ENCODE measurements at places on chromosomes 2 and 18.

GRCh38 chr2:99801327-99801901 lies 311.6 kb upstream of the REV1 start:
- no peak for DNase-seq

- DNase-seq = no peak
Measured at GRCh38 chr2:27591745-27592144, 8.9 kb downstream of the ZNF512 start.

DNA sequence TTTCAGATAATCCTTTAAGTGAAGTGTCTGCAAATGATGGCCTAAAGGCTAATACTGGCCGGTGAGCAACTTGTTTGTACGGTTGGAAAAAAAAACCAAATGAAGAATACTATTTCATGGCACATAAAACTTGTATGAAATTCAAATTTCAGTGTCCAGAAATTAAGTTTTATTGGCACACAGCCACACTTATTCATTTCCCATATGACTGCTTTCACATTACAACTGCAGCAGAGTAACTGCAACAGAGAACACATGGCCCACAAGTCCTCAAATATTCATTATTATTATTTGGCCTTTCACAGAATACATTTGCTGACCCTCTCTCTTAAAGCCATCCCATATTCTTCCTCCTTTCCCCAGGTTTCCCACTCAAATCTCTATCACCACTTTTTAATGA lies 1268.6 kb downstream of the LRP1B start:
- no peak for DNase-seq

DNA sequence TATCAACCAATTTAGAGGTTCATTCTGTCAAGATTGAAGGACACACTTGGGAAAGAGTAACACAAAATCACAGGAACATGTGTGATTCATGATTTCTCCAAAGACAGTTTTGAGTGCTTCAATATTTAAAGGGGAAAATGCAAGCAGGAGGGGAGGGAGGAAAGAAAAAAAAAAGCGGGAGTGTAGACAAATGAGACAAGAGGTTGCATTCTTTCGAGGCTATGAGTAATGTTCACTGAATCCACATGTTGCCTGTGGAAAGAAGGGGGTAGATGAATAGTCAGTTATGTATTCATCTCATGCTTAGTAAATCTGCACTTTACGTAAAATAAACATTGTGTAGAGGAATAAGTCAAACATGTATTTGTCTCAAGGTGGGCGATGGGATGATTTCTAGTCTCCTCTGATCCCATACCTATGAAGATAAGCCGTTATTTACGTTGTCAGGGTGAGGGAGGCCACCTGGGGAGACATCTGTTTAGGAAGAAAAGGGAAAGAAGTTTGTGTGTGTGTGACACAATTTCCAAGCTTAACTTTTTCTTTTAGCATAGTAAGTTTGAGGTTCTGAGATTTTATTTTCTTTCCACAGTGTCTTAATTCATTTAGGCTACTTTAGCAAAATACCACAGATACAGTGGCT lies 211.0 kb upstream of the ZC3H15 start:
- DNase-seq = peak; percentile 72

DNA sequence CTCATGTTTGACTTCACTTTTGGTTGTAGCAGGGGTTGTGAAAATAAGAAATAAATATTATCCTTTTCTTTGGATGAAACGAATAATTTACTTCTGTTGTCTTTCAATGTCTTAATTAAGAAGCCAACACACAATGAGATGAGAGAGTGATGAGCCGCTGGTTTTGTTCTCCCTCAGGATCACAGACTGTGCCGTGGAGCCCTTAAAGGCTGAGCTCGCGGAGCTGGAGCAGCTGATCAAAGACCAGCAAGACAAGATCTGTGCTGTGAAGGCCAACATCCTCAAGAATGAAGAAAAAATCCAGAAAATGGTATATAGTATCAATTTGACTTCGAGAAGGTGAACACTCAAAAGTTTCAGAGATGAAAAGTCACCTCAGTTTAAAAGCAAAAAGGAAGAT lies 28.1 kb upstream of the ASB1 start:
- DNase-seq = no peak

DNA sequence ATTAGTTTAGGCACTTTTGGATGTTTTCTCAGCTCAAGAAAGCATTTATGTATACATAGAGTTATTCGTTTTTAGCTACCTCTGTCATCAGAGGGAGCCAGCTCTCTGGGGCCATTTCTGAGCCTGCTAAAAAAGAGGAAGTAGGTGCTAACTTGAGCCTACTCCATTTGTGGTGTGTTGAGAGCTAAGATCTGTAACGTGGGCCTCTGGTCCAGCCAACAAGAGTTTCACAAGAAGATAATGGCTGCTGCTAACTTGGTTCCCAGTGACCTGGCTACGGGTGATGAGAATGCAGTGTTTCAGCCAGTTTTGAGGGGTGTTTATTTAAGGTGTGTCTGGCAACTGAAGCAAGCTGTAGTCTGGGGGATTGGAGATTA lies 182.5 kb downstream of the PRKCE start:
- no peak for DNase-seq

DNA sequence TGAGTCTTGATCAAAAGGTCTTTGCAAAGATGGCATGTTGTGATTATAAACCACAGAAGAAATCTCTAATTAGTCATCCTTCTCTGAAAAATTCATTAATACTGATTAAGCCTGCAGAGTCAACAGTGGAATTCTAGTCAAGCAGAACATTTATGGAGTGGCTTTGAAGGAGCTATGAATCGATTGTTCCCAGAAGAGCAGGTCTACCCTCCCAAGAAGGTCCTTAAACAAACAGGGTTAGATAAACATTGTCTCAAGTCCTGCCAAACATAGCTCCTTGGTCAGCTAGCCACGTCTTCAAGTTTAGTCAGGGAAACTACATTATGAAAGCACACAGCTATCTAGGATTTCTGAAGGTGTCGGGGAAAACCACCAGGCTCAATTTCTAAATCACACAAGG lies 88.9 kb downstream of the ITGA4 start:
- DNase-seq = no peak

DNA sequence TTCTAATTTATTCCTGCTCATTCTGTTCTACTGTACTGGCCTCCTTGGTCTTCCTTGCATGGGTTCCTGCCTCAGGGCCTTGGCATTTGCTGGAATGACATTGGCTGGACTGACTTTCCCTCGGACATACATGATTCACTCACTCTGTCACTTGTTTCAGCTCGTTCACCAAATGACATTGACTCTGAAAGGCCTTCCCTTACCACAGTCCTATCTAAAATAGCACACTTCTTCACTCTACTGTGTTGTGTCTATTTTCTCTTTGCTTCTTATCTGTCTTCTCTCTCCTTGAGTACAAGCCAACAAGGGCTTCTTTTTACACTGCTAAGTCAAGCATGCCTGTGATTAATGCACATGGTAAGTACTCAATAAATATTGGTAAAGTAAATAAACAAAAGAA lies 65.6 kb downstream of the SCG2 start:
- no peak for DNase-seq

DNA sequence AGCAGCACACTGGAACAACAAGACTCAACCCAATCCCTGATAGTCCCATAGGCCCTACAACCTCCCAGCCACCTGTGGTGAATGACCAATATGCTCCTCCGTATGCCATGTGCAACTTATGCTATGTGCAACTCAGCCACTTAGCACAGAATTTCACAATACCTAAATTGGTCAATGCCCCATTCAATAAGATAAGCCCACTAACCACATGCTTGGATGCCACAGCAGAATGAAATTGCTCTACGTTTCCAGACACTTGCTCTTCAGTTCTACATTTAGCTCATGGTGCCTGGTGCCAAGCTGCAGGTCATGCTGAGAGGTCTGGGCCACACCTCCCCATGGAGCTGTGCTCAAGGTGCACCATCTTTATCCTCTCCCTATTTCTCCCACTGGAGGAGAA lies 159.8 kb downstream of the EN1 start:
- DNase-seq = no peak

DNA sequence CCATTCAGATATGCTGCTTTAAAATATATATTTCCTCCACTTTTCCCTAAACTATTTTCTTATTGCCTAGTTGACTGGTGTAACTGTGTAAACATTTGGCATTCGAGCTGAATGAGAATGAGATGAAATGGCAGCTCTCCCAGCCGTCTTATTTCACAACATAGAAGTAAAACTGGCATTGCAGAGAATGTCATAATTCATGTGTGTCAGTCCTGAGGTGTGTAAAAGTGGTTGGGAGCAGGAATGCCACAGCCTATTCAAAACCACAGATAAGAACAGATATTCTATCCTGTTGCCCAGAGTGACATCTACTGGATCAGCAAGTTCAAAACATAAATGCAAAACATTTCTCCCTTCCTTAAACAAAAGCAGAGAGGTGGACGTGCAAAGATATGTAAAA lies 565.5 kb upstream of the CHAC2 start:
- DNase-seq = peak; percentile 82

DNA sequence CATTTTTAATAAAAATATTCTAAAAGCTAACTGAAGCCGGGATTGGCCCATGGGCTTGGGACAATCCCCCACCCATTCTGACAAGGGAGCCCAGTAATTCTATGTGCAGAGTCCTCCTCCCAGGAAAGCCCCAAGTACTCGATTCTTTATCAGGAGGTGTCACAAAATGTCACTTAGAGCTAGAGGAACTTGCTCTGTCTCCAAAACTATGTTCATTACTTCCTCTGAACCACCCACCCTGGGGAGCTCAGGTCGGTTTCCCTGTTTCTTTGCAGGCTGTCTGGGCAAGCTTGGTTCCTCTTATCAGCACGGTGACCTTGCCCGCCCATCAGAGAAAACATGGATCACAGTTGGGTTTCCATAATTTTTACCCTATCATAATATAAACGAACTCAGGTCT lies 430.6 kb upstream of the ID2 start:
- DNase-seq = no peak

- no peak for DNase-seq
Measured at GRCh38 chr2:96413323-96413722, 77.8 kb downstream of the NCAPH start.

- DNase-seq = peak; percentile 73
Measured at GRCh38 chr2:6580982-6581381, 284.7 kb downstream of the CMPK2 start.

GRCh38 chr2:128808462-128809258 lies 490.0 kb upstream of the HS6ST1 start:
- DNase-seq = peak; percentile 61

GRCh38 chr2:113755035-113755834 lies 1.2 kb downstream of the SLC35F5 start:
- peak; percentile 13 for DNase-seq

GRCh38 chr2:232795920-232796319 lies 19.6 kb upstream of the KCNJ13 start:
- DNase-seq = no peak

GRCh38 chr2:143584936-143585335 lies 455.7 kb downstream of the ARHGAP15 start:
- no peak for DNase-seq

- DNase-seq = no peak
Measured at GRCh38 chr2:121476684-121477083, 54.0 kb upstream of the RNU4ATAC start.

GRCh38 chr2:201450954-201451291 lies 335 bp downstream of the TRAK2 start:
- DNase-seq = no peak

DNA sequence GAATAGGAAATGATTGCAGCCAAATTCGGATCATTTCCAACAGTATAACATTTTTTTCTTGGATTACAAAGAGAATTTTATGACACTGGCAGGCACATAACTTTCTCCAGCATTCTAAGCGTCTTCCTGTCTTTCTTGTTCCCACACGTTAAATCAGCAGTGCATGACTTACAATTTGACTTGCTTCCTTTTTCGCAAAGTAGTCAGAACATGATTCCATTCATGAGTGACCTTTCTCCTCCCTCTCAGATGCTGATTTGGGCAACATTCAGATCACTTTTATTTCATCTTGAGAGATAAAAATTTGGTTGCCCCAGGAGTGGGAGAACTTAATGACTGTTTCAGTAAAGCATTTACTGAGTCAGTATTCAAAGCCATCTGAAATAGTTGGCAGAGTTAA lies 858.7 kb upstream of the ACVR2A start:
- no peak for DNase-seq

GRCh38 chr18:11883153-11883552 lies 25.0 kb downstream of the MPPE1 start:
- no peak for DNase-seq

DNA sequence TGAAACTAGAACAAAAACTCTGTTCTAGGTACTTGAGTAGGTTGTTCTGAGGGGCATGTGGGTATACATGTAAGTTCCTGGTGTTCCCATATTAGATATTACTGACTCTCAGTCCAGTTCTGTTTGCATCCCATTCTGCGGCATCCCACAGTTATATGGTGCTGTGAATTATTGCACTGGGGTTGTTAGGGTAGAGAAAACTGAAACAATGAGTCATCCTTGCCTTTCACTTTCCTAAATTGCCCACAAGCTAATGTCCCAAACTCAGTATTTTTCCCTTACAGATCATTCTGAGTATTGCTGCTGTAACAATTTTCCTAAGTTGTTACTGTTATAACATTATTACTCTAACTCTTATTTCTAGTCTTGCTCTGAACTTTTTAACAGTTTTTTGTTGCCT lies 3.0 kb downstream of the WDR75 start:
- DNase-seq = peak; percentile 27

Data from HT1080 (cell line).